NCI-H2081 treated with DMSO at 0.1 percent for 48 hours (cell line): ENCODE measurements at places on chromosomes 13 and 19.

DNA sequence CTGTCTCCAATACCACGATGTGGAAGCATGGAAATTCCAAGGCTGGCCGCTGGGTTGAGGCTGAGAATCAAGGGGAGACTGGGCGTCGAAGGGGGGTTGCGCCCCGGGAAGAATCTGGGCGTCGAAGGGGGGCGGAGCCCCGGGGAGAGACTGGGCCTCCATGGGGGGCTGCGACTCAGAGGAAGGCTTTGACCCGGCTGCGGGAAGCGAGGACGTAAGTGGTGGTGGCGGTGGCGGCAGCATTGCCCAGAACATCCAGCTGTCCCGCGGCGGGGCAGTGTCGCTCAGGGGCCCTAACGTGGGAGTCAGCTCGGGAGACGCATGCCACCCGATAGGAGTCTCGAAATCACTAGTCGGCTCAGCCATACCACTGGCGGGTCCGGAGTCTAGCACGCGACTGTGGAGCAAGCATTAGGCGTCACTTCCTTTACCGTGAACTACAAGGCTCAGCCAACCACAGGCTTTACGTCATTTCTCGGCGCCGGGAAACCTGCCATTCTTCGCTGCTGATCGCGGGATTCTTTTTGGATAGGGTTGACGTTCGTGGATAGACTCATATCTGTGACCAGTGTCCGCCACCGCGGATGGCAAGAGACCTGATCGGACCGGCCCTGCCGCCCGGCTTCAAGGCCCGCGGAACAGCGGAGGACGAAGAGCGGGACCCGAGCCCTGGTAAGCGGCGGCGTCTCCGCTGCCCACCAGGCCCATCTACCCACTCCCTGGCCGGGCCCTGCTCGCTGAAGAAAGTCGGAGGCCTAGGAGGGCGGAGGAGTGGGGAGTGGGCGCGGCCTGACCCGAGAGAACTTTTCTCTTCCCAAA lies at the start of the genes GPALPP1 and NUFIP1:
GPALPP1 (plus strand) TSS at position 468 of the 819 bp plus-strand sequence; CDS start at position 585, 117 bp downstream.
NUFIP1 (minus strand) TSS at position 401 of the 819 bp plus-strand sequence; CDS start at position 366, 35 bp downstream.
- DNase-seq, result peak; percentile 51

- DNase-seq, result no peak
Observed at GRCh38 chr19:40445780-40446262, 1.7 kb upstream of the SERTAD3 start.

GRCh38 chr19:35533822-35534392 lies 651 bp downstream of the GAPDHS start:
- DNase-seq, result no peak

DNA sequence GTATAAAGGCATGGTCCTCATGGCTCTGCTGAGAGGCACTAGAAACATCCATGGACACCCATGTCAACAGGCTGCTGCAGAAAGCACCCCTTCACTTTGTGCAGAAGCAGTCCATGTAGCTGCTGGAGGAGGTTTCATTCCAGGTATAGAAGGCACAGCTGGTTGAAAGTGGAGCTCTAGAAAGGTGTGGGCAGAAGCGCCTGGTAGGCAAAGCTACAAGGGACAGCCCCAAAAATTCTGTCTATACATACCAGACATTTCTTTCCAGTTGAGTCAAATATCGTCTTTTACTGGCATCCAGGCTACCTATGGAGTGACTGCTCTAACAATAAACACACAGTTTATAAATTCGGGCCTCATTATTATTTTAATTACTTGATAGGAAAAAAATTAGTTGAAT lies 129.3 kb downstream of the ENOX1 start:
- no peak for DNase-seq
